Activated CD4-positive, alpha-beta T cell treated with anti-CD3 and anti-CD28 coated beads, Interleukin-2, amount 50 U/mL, for 16 hours (primary cell): ENCODE measurements at places on chromosomes 2 and 18.

GRCh38 chr2:6879011-6879410 lies 1.4 kb downstream of the RSAD2 start:
- DNase-seq, result no peak

DNA sequence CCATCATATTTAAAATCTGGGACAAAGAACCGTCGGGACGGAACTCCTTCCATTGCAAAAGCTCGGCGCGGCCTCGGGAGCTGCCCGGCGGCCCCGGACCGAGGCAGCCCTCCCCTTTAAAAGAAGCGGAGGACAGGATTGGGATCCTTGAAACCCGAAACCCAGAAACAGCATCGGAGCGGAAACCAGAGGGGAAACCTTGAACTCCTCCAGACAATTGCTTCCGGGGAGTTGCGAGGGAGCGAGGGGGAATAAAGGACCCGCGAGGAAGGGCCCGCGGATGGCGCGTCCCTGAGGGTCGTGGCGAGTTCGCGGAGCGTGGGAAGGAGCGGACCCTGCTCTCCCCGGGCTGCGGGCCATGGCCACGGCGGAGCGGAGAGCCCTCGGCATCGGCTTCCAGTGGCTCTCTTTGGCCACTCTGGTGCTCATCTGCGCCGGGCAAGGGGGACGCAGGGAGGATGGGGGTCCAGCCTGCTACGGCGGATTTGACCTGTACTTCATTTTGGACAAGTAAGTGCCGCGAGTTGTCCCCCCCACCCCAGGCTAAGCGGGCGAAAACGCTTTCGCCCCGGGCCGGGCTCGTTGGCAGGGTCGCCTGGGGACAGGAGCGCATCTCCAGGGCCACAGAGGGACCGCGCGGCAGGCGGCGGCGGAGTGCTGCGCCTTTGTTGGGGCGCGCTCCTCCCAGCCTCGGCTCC lies at the start of gene ANTXR1:
Gene ANTXR1, plus strand, starts transcription at position 38 of the 698 bp plus-strand sequence. Its CDS starts 321 bp downstream, at position 359.
- no peak for DNase-seq

DNA sequence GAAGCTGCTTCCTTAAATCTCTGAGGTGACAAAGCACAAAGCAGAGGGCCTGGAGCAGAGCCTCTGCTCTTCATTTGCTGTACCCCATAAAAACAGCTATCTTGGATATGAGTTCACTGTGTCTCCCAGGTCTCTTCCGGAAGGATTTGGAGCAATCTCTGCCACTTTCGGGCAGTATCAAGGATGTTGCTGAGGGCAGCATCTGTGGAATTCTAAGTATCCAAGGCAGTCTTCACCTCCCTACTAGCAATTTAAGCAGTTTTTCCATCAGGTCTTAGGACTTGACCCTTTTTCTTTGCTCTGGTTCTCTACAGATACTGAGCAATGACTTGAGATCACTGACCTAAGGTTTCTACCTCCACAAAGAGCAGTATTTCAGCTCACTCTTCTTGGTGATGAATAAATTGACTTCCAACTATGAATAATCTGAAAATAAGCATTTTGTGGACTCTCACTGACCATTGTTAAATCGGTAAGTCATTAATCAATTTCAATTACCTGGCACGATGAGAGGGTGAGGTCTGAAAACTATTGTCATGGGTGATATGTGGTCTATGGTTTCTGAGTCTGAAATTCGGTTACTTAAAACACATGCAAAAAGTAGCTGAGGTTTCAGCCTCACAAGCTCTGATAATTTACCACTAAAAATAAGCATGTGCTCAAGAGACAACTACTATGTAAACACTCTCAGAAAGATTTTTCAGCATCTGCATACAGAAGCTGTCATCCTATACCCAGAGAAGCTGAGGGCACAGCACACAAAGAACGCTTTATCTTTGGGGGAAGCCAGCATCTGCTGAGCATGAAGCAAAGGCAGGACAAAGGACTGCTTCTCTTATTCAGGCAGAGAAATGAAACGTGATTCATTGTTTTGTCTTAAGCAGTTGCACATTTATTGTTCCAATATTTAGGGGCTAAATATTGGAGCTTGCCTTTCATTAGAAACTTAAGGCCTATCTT lies 32.1 kb upstream of the SPATS2L start:
- no peak for DNase-seq

DNA sequence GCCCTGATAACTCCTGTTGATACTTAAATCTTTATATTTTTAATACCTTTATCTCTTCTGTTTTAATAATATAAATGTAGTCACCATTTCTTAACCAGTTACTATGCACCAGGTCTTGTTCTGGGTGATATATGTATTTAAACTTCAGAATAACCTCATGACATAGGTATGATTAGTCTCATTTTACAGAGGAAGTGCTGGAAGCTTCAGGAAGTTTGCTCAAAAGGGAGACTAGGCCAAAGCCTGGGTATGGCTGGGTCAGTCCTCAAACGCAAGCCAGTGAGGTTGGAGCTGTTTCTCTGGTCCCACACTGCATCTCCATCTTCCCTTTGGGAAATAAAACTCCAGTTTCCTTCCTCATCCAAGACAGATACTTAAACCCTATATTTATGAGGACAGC lies 204.7 kb upstream of the TANK start:
- DNase-seq, result no peak

DNA sequence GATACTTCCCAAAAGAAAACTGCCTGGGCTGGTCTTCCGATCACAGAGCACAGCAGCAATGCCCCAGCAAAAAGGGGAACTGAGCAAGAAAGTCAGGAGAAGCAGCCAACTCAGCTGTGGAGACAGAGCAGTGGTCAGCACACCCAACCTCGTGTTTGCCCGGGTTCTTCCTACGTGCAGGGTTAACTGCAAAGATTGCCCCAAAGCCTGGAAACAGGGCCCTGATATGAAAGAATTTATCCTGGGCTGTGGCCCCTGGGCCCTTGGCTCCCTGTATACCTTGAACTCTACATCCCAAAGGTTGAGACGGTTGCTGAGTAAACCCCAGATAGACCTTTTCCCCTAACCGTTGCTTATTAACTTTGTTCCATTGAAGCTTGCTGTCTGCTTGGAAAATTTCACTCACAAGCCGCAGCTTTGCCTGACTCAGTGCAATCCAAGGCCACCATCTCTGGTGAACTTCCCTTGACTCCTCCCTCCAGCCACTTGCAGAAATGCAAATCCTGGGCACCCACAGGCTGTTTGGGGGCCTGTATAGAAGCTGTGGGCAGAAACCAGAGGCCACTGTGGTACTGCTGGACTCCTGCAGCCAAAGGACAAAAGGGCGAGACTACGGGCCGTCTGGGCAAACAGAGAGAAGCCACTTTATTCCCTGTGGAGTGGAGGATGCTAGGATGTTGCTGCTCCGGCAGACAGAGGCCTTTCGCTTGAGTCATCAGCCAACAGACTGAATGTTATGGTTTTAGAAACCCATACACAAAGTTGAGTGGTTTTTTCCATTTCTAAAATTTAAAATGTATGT lies 18.2 kb downstream of the NRP2 start:
- no peak for DNase-seq

- no peak for DNase-seq
Observed at GRCh38 chr2:165757906-165758675, 36.0 kb downstream of the GALNT3 start.

DNA sequence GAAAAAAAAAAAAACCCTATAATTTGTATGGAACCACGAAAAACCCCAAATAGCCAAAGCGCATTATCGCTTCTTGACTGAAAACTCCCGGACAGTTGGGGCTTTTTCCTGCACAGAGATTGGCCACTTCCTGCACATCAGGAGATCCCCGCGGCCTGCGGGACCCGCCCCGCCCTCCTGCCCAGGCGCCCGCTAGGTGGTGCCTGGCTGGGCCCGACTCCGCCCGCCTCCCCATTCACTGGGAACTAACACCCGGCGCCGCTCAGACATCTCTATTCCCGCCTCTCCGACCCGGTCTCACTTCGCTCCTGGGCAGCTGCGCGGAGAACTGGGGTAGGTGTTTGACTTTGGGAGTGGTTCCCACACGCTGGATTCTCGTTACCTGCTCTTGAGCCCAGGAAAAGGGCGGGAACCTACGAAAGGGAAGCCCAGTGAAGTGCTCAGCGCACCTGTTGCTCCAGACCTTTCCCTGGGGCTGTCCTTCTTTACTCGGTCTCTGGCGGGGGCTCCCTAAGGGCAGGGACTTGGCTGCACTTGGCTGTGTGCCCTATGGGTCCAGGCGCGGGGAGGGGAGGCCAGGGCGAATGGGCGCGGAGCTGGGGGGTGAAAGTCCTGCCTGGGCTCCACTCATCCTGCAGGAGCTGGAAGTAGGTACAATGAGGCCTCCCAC lies at the start of gene HMSD:
Gene HMSD, plus strand, starts transcription at position 234 of the 670 bp plus-strand sequence. CDS start 4,155 bp downstream, outside the sequence.
- DNase-seq, result peak; percentile 80

DNA sequence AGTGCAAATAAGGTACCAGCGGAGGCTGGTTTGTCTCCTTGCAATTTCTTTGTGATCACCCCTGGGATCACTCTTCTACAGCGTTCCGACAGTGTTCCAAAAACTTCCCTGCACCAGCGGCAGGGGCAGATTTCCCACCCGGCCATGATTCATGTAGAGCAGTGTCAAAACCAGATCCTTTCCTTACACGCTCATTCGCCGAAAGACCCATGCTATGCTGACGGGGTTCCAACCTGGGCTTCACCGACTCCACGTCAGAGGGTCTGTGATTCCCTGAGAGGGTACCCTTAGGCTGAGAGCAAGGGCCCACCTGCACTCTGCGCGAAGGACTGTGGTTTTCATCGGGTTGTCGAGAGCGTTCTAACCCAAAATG lies 423 bp upstream of the TTC27 start:
- no peak for DNase-seq

- no peak for DNase-seq
Observed at GRCh38 chr2:125857971-125858794, 797.8 kb upstream of the GYPC start.

- no peak for DNase-seq
Observed at GRCh38 chr2:29392774-29393173, 277.6 kb downstream of the CLIP4 start.

- DNase-seq, result no peak
Observed at GRCh38 chr2:64287202-64287740, 143.1 kb upstream of the PELI1 start.

DNA sequence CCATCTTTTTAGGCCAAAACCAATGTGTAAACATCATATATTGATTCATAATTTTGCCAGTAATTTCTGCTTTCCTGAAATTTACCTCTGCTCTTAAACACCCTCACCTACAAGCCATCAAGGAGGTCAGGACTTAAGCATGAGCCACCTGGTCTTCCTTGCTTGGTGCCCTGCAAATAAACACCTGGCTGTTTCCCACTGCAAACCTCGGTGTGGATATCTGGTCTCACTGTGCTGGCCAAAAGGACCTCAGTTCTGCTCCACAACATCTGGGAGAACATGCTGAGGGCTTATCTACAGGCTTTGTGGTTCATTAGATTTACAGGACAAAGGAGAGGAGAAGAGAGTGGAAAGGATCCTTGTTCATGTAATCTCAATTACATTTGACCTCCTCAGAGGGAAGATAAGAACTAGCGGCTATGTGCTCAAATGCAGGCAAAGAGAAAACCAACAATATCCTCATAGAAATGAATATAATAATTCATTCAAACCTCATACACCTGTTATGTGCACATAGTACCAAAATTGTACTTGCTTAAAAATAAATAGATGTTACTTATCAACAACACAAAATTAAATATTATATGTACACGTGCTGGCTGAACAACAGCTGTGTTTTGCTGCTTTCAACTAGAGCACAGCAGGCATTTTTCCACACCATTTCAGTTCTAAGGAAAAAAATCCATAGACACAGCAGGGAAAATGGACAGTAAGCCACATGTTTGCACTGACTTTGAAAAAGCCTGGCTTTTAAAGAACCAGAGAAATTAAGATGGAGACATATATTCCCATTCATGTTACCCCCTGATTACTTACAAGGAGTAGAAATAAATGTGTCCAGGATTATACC lies 465.1 kb downstream of the LPIN1 start:
- no peak for DNase-seq

GRCh38 chr2:209974576-209974975 lies 27.9 kb upstream of the RPE start:
- no peak for DNase-seq

GRCh38 chr18:26434887-26435286 lies 113.5 kb downstream of the KCTD1 start:
- DNase-seq, result no peak

- DNase-seq, result peak; percentile 24
Observed at GRCh38 chr2:239729681-239730566, 295.2 kb downstream of the NDUFA10 start.

- DNase-seq, result peak; percentile 58
Observed at GRCh38 chr2:12412898-12413305, 303.8 kb upstream of the TRIB2 start.

DNA sequence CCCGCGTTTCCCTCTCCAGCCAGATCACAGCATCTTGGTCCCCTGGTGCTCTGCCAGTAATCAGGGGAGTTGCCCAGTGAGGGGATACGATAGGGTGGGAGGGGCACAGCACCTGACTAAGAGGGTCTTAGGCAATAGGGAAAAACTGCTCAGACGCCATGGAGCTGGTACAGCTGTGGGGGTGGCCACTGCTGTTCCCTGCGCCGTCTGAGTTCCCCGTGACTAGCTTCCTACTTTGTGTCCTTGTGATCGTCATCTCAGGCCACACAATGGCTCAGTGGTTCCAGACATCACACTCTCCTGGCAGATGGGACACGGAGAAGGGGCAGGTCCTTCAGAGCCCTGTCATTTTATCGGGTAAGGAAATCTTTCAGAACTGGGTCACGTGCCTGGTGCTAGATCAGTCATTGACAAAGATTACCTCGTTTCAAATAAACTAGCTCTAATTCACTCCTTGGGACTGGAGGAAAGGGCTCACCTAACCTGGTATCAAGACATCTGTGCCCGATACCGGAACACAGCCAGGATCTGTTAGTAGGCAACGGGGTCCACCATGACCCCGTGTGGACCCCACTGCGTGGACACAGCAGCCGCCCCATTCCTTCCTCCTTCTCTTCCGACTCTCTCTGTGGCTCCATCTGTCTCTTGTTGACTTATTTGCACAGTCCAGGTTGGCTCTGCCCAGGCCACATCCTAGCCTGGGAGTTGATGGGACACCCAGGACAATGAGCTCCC lies 101.6 kb downstream of the PTGR3 start:
- DNase-seq, result no peak

GRCh38 chr2:16774091-16774490 lies 108.5 kb upstream of the CYRIA start:
- no peak for DNase-seq

DNA sequence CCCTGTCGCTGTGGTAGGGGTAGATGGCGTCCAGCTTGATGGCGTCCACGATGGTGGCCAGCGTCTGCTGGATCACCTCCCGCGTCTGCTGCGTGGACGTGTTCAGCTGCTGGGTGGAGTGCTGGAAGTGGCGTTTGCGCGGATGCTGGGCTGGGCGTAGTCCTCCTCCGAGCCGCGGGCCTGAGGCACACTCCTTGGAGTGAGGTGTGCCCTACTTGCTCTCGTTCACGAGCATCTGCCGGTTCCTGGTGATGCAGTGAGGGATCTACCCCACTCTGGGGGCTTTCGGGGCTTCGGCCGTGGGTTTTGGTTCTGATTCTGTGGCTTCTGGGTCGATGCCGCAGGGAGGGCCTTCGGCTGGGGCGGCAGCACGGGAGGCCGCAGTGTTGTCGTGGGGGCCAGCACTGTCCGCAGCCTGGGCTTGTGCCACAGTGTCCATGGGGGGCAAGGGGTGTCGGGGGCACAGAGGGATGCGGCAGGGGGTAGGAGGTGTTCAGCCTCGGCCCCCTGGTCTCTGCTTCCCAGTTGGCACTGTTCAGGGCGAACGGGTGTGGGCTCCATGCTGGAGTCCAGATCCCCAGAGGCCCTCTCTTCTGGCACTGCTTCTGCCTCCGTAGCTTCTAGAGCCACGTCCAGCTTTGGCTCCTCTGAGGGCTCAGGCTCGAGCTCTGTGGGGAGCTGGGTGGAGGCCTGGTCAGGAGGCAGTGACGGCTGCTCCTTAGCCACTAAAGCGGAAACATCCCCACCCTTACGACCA lies 890.6 kb upstream of the LRRTM1 start:
- DNase-seq, result no peak

GRCh38 chr2:27870724-27871123 lies 19.5 kb downstream of the RBKS start:
- DNase-seq, result no peak
